ENCODE measurements at places on chromosomes 16 and 17. TPM values are rescaled to one million over a fixed set of nuclear protein-coding genes. Genes with fewer than 3 reads are reported as not detected.

The CARD14 gene
- 1.4 TPM for total RNA-seq

The CCDC154 gene
- total RNA-seq, result 2.6 TPM

The KRTAP4-3 gene
- total RNA-seq, result not detected

The SCNN1G gene
- 0.13 TPM for total RNA-seq

The CNGB1 gene
- 4.3 TPM for total RNA-seq

The OSBPL7 gene
- 30.5 TPM for total RNA-seq

The HCFC1R1 gene
- 85.4 TPM for total RNA-seq

The SDR42E1 gene
- not detected for total RNA-seq

The DLX4 gene
- total RNA-seq, result not detected
